A673 (cell line): ENCODE measurements at places on chromosomes 3 and 15. TPM values are rescaled to one million over a fixed set of nuclear protein-coding genes. Genes with fewer than 3 reads are reported as not detected.

GRCh38 chr3:166889241-166889640 is 490.9 kb downstream of the ZBBX start:
- H3K27ac ChIP-seq: no peak overlapping the region
- H3K4me1 ChIP-seq: no peaks in the 10 kb centered on the region
- no peak for DNase-seq
- H3K27me3 ChIP-seq: no peaks in the 10 kb centered on the region

DNA sequence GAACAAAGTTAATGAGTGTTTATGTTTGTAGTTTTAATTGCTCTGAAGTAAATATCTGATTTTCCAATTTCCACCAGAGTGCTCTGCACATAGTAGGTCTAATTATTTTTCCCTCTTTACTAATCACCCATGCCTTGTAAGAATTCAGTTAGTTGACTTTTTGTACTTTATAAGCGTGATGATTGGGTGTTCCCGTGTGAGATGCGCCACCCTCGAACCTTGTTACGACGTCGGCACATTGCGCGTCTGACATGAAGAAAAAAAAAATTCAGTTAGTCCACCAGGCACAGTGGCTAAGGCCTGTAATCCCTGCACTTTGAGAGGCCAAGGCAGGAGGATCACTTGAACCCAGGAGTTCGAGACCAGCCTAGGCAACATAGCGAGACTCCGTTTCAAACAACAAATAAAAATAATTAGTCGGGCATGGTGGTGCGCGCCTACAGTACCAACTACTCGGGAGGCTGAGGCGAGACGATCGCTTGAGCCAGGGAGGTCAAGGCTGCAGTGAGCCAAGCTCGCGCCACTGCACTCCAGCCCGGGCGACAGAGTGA is 507 bp upstream of the VHL start:
- H3K27ac ChIP-seq: peak overlapping the region; percentile 76
- H3K36me3 ChIP-seq: peaks cover 10% of the 10 kb centered on the region
- peak overlapping the region; percentile 78 for H3K4me3 ChIP-seq
- no peaks in the 10 kb centered on the region for H3K27me3 ChIP-seq
- DNase-seq: no peak

DNA sequence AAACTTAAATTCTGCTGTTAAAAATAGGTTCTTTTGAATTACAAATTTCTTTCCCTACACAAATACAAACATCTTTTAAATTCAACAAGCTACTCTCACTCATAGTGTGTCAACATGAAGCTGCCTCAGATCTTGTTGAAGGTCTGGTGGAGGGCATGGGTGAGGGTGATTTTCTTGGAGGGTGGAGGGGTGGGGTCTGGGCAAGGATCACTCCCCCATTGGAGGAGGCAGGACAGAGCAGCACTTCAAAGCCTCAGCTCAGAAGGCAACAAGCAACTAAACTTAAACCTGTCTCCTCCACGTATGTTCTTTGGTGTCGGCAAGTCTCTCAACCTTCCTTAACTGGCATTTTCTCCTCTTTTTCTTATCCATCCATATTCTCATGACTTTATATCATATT is 730.9 kb downstream of the NR2F2 start:
- H3K36me3 ChIP-seq: peaks cover 4% of the 10 kb centered on the region
- H3K27ac ChIP-seq: peak overlapping the region; percentile 80
- H3K27me3 ChIP-seq: no peaks in the 10 kb centered on the region
- no peak overlapping the region for H3K4me3 ChIP-seq

DNA sequence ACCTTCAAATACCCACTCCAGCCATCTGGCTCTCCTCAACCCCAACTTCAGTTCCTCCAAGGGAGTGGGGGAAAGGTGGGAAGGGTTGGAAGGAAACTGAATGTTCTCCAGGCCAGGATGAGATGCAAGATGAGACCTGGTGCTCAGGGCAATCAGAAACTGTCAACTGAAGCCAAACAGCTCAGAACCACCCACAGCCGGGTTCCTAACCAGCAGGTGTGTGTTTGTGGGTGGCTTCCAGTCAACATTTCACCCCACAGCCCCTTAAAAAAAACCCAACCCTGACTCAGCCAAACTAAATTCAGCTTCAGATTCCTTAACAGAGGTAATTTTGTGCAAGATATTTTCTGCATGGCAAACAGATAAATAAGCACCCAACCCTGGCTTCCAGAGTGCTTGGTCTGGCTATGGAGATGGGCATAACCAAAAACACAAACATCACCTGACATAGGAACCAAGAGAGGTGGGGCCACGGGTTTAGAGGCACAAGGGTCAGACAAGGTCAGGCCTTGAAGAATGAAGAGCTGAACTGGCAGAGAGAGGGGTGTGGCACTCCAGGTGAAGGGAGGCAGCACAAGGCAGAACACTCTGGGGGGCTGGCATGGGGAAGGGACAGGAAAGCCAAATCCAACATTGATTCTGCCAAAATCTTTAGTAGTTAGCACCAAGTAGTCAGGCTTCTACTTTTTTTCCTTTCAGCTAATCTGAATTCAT is 34.7 kb downstream of the ZNF445 start:
- H3K4me1 ChIP-seq: no peaks in the 10 kb centered on the region
- H3K27me3 ChIP-seq: no peaks in the 10 kb centered on the region
- H3K4me3 ChIP-seq: no peak overlapping the region
- H3K27ac ChIP-seq: no peak overlapping the region
- peaks cover 14% of the 10 kb centered on the region for H3K36me3 ChIP-seq

- H3K4me3 ChIP-seq: no peak overlapping the region
- DNase-seq: no peak
- no peak overlapping the region for H3K27ac ChIP-seq
- H3K27me3 ChIP-seq: no peaks in the 10 kb centered on the region
- no peaks in the 10 kb centered on the region for H3K4me1 ChIP-seq
Measured at GRCh38 chr3:61080737-61081445, 170.4 kb downstream of the FHIT start.

GRCh38 chr3:5271372-5271683 is 83.8 kb downstream of the EDEM1 start:
- no peak overlapping the region for H3K27ac ChIP-seq
- no peak overlapping the region for H3K4me3 ChIP-seq
- H3K36me3 ChIP-seq: no peaks in the 10 kb centered on the region
- no peak for DNase-seq
- no peaks in the 10 kb centered on the region for H3K4me1 ChIP-seq

DNA sequence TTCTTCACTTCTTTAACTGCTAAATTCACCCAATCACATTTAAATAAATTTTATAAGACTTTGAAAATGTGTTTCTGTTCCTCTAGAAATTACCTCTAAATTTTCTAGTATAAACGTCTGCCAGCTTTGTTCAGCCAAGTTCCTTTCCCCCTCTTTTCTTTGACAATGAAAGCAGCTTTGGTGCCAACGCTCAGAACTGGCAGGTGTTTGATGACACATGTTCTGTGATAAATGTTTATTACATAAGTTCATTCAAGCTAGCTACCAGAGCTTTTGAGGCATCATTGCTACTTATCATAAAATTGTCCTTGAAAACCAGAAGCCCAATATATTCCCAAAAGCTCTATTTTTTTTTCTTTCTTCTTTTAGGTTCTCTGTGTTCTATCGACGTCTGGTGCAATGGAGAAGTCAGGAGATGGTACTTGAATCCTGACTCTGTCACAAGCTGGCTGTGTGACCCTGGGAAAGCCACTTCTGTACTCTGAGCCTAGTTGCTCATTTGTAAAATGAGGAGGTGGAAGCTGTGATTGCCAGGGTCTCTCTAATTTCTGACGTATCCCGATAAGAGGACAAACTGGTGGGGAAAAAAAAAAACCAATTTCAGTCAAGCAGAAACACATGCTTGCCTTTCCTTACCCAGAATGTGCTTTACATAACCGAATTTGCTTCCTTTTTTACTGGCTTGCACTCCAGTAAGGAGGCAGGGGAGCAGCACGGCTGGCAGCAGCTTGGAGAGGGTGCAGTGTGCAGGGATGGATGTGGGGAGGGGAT is 187.1 kb upstream of the LPP start:
- no peak for DNase-seq
- no peaks in the 10 kb centered on the region for H3K36me3 ChIP-seq
- no peak overlapping the region for H3K27ac ChIP-seq
- H3K27me3 ChIP-seq: no peaks in the 10 kb centered on the region
- no peak overlapping the region for H3K4me3 ChIP-seq

The IQCH gene
- total RNA-seq: 1.7 and 2.5 TPM in 2 replicates

The EPHB3 gene
- total RNA-seq: 15.6 and 19.4 TPM in 2 replicates
